ENCODE measurements at places on chromosomes 7 and 10. TPM values are rescaled to one million over a fixed set of nuclear protein-coding genes. Genes with fewer than 3 reads are reported as not detected.

RELN gene
- 1.1 TPM for total RNA-seq

DNA sequence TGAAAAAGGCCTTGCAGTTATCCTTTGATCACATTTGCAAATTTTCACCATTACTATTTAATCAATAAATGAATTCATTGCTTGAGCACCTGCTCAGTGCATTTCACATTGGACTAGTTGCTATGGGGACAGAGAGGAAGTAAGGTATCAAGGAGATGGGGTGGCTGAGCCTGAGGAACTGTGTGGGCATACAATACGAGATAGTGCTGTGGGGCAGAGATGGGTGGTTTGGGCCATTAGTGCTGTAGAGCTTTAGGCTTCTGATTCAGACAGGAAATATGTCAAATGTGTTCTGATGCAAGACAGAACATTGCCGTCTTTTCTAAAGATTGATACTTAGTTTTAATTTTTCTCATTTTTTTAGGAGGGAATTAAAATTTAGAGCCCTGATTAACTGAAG lies 13.2 kb downstream of the ITGB8 start:
- DNase-seq: no peak

- no peak for DNase-seq
Observed at GRCh38 chr10:48412081-48412480, 105.6 kb downstream of the MAPK8 start.

HOXA6 gene
- not detected for total RNA-seq

DNA sequence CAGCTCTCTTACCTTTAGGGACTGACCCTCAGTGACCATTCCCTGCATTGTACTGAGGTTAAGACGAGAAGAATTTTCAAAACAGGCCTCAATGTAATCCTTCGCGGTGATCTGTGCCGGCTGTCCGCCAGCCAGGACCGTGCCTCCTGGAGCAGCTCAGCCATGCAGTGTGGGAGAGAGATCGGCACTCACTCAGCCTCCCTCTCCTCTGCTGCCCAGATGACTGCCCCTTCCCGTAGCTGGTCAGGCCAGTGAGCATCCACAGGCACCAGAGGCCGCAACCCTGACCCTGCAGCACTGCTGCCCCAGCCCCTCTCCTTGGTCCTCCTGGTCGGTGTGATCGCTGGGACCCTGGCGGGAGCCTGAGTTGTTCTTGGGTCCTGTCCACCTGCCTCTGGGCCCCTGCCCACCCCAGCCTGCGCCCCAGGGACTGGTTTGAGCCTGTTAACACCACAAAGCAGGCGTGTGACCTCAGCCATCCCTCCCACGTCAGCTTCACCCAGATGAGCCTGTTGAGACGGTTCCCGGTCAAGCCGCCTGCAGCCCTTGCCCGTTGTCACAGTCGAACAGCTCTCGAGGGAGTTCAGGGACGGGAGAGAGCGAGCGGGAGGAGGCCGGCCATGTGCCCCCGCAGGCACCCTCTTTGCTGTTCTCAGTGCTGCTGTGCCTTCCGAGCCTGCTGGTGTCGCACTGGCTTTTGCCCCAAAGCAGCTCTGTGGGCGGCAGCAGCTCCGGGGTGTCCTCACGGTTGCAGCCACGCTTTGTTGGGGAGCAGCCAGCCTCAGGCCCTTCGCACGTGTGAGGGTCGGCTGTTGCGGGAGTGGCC lies 37.2 kb downstream of the NKX6-2 start:
- no peak for DNase-seq

- DNase-seq: no peak
Observed at GRCh38 chr7:31071645-31072029, 19.5 kb downstream of the ADCYAP1R1 start.

Measured in esophagus squamous epithelium (tissue), 5 donors.